Stomach (tissue), 19 donors: ENCODE measurements at places on chromosomes 2 and 18. TPM values are rescaled to one million over a fixed set of nuclear protein-coding genes. Genes with fewer than 3 reads are reported as not detected.

- DNase-seq = no peak
These were observed 38.6 kb downstream of the ACOXL start for GRCh38 chr2:110770959-110771431.

Gene SLC38A11
- total RNA-seq = 7.2 TPM

DNA sequence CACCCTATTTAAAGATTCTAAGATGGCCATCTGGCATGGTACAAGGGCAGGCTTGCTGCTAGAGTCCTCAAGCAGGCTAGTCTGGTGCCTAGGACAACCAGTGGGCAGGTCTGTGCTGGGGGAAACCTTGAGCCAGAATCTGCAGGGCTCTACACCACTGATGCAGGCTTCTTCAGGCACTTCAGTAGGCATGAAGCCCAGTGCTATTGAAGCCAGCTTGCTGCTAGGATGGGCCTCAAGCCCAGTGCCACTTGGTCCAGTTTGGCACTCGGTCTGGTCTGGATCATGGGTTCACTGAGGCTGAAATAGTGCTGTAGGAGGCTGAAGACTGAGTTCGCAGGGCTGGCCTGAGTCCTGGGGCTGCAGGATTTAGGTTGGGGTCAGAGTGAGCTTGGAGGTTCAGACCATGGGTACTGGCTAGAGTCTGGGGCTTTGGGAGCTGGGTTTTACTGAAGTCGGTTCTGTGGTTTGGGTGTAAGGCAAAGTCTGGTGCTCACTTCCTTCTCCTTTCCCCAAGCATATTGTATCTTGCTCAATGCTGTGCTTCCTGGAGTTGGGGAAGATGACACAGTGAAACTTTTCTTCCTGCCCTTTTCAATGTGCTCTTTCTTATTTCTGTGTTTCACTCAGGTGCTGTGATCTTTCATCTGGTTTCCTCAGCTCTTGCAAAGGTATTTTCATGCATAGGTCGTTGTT is 41.2 kb downstream of the SP100 start:
- DNase-seq = no peak

DNA sequence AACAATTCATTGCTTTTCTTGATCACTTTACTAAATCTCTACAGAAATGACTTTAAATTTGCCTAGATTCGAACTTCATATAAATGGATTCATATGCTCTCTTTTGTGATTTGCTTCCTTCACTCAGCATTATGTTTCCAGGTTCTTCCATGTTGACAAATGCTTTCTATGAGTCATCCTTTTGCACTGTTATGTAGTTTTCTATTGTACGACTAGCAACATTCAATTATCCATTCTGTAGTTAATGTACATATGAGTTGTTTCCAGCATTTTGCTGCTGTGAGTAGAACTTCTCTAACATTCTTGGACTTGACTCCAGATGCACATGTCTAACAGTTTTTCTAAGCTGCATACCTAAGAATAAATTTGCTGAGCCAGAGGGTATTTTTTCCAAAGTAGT is 66.5 kb upstream of the NEUROD1 start:
- no peak for DNase-seq

DNA sequence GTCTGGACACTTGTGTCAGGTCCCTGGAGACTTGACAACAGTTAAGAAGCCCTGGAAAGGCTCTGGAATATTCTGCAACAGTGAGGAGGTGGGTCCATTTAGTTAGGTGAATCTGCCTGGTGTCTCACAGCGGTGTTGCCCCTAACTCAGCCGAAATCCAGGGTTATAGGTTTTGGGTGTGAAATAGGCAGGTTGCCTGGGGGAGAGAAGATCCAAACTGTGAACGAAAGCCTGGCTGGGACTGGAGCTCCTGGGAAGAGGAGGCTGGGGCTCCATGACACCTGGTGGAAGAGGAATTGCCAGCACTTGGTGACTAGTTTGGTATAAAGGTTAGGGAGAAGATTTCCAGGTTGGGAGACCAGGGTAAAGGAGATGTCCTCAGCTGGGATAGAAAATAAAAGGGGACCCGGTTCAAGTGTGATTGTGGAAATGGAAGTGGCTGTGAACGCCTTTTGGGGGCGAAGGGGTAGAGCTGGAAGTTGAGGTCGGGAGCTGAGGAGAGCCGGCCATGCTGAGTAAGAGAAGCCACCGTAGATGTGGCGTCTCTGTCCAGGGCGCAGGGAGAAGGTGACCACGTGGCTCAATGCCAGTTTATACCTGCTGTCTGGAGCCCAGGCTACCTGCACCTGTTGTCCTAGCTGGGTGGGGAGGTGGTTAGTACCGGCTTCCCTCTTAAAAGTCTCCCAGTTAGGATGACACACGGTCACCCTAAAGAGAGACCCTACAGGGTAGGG is 3.0 kb upstream of the GAREM2 start:
- no peak for DNase-seq

Gene ST6GAL2
- total RNA-seq = 9.0 TPM

GRCh38 chr2:186561467-186562208 is 28.2 kb upstream of the ITGAV start:
- DNase-seq = no peak

DNA sequence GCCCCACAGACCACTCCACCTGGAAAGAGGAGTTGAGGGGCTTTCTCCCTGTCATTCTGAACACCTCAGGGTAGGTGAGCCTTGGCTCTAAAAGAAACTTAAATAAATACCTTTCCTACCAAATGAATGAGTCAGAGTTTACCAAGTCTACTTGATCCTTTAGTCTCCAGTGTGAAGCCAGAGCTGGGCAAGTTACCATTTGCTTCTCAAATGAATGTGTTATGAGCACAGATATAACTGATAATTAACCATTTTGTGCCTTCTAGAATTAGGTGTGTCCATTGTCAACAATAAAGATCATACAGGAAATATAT is 347.7 kb downstream of the KIAA1328 start:
- peak; percentile 13 for DNase-seq
